GM23248 (cell line): ENCODE measurements at places on chromosomes 7 and 10. TPM values are rescaled to one million over a fixed set of nuclear protein-coding genes. Genes with fewer than 3 reads are reported as not detected.
A peak's percentile ranks its signal among the peaks of the same experiment; 100 is the strongest.

- H3K36me3 ChIP-seq: no peaks in the 10 kb centered on the region
- no peak for DNase-seq
- H3K4me1 ChIP-seq: peaks cover 8% of the 10 kb centered on the region; the same call in 1 of the 2 replicates
- H3K4me3 ChIP-seq: no peak overlapping the region
Measured at GRCh38 chr10:71721313-71721712, 1.7 kb upstream of the C10orf105 start.

- peaks cover 3% of the 10 kb centered on the region; the same call in 1 of the 2 replicates for H3K4me1 ChIP-seq
- DNase-seq: peak; percentile 83
- no peak overlapping the region for H3K4me3 ChIP-seq
- no peak overlapping the region for H3K27ac ChIP-seq
- no peaks in the 10 kb centered on the region for H3K36me3 ChIP-seq
Measured at GRCh38 chr10:132489053-132489703, 48.4 kb upstream of the INPP5A start.

The SFTPA1 gene
- not detected in 2 replicates for total RNA-seq

- no peak overlapping the region for H3K4me3 ChIP-seq
- no peaks in the 10 kb centered on the region for H3K27me3 ChIP-seq
- no peaks in the 10 kb centered on the region for H3K4me1 ChIP-seq
- H3K36me3 ChIP-seq: no peaks in the 10 kb centered on the region
- H3K27ac ChIP-seq: no peak overlapping the region
Measured at GRCh38 chr7:107068156-107068555, 23.7 kb downstream of the PRKAR2B start.

The MYH16 gene
- total RNA-seq: not detected in 2 replicates
